Neuronal stem cell (in vitro differentiated cells): ENCODE measurements at places on chromosomes 5 and 9.

DNA sequence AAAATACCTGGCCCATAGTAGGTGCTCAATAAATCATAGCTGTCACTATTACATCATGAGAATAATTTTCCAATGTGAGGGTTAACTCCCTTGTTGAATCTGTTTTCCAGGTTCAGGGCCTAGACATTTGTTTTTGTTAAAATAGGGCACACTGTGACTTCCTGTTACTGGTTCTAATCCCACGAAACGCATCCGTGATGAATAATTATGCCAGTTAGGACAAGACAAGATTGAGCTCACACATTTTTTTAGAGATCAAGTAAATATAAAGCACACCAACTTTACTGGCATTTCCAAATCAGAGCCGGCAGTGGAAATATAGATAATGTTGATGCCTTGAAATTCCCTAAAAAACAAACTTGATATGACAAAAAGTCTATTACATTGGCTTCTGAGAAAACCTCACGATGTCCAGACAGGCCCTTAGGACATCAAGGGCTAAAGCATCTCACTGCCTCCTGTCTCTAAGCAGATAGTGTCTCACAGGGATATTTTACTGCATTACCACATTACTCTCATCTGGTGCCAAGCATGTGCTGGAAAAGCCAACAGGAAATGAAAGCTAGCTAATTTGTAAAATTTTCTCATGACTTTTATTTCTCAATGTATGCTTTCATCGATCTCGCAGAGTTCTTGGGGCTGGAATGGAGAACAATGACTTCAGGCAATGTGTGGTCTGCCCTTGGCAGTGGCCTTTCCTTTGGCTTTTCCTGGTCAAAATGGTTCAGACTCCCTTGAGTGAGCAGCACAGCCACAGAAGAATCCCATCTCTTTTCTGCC is 414.3 kb upstream of the PAPPA start:
- DNase-seq = no peak

DNA sequence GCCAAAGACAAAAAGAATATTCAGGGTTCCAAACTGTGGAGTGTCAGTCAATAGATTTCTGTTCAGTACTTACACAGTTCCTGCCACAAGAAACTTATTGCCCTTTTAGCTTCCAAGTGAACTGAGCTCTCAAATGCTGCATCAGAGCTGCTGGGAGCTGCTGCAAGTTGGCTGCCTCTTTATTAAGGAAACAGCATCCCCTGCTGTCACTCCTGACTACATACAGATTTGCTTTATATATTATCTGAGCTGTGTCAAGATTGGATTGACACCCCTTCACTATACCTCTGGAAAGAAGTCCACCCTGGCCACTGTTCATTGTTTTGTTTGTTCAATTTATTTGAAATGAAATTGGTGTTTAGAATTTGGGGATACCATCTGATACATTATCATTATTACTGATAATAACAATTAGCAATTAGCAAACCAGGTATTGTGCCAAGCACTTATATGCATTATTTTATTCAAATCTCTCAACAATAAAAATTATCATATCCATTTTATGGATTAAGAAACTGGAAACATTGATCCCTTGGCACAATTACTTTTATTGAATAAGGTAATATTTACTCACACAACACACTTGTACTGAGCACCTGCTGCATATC is 16.4 kb upstream of the C5orf58 start:
- DNase-seq = no peak

- DNase-seq = no peak
Measured at GRCh38 chr5:9646843-9647242, 16.7 kb upstream of the TAS2R1 start.

DNA sequence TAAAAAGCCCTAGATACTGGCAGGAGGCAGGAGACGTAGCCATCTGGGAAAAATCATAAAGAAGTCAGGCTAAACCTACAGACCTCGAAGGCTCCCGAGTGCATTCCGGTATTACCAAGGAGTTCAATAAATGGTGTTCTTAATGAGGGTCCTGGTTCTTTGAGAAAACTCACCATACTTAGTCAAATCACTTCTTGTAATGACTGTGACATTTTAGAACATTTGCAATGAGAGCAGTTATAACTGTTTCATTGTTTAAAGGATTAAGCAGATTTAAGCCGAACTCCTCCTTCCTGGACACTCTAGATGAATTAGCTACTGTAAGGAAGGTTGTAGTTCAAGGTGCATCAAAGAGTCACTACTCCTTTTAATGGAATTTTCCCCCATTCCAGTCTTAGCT is 67.8 kb downstream of the EFNA5 start:
- DNase-seq = no peak

GRCh38 chr5:9168791-9169556 is 376.9 kb downstream of the SEMA5A start:
- no peak for DNase-seq

DNA sequence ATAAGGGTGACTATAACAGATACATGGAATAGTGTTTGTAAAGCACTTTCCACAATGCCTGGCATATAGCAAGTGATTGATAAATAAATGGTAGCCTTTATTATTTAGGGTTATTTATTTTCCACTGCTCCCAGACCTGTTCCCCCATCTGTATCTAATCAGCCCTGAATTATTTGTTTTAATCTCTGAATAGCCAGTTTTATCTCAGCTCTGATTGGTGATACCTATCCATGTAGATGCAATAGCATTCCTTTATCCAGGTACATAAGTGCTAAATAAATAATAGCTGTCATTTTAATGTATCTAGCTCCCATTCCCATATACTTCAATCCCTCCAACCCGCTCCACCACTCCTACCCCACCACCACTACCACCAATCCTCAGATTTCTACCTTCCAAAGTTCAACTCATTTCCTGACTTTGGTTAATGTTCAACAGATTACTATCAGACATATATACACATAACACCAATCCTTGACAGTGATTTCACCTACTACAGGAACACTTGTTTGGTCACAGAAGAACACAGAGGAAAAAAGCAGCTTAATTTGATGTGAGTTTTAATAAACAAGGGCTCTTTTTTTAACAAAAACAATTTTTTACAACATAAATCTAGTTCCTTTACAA is 14.0 kb downstream of the PRKAA1 start:
- no peak for DNase-seq

GRCh38 chr5:98425640-98426039 is 347.8 kb upstream of the RGMB start:
- DNase-seq = no peak

DNA sequence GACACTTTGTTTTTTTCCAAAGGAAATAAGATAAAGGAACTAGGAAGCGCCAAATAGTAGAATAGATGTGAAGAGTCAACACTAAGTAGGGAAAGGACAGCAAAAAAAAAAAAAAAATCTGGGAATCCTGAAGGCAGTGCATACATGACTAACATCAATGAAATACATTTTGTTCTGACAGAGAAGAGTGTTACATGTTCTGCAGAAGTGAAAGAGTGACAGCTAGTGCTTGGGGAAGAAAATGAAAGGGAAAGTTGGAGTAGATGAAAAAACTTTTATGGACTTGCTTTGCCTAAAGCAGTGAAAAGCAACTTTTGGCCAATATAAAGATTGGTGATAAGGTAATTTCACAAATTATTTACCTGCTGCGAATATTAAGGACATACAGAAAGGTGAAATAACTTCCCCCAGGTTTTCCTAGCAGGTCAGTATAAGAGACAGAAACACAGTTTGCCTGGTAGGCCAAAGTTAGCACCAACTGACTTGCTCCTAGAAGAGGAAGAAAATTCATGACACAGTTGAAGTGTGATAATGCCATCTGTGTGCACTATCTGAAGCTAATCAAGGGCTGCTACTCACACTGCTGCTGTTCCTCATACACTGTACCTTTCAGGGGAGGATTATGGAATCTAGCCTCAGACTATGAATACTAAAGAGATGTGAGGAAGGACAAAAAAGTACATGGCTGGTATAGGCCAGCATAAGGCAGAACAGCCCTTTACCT is 38.6 kb downstream of the RANBP6 start:
- DNase-seq = no peak

DNA sequence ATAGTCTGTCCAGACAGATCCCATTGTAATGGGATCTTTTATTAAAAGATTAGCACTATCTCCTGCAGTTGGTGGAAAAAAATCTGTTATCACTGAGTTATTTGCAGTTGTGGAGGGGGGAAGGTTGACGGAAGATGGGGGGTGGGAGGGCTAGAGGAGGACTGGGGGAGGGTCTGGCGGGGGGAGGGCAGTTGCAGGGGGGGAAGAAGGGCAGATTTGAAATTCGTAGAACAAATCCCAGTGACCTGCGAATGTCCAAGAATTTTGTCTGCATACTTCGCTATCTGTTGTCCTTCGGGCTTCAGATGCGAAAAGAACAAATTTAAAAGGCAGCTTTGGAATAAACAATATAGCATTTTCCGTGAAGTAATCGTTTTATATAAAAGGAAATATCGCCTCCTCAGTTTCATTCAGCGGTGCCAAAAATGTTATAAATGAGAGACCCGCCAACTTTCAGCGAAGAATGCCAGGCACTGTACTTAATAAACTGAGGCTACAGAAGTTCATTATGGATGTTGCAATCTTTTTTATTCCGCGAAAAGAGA is 1.3 kb upstream of the FST start:
- DNase-seq = no peak

GRCh38 chr5:103469288-103470040 is 93.1 kb downstream of the NUDT12 start:
- no peak for DNase-seq

- no peak for DNase-seq
Measured at GRCh38 chr9:33659921-33660320, 135.4 kb upstream of the PRSS3 start.

GRCh38 chr9:37575001-37575400 is 1.2 kb downstream of the FBXO10 start:
- DNase-seq = no peak

DNA sequence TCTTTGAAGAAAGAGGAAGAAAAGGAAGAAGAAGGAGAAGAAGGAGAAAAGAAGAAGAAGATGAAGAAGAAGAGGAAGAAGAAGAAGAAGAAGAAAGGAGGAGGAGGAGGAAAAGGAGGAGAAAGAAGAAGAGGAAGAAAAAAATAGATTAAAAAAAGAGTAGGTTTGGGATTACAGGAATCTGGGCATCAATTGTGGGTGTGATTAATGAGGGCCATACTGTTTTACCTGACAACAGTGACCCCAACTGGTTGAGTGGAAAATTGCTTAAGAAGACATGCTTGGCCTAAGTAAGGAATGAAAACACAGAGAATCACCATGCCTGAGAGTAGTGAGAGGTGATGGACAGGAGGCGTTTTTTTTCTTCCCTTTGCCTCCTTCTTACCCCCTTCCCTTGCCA is 114.6 kb downstream of the FAM170A start:
- peak; percentile 51 for DNase-seq

DNA sequence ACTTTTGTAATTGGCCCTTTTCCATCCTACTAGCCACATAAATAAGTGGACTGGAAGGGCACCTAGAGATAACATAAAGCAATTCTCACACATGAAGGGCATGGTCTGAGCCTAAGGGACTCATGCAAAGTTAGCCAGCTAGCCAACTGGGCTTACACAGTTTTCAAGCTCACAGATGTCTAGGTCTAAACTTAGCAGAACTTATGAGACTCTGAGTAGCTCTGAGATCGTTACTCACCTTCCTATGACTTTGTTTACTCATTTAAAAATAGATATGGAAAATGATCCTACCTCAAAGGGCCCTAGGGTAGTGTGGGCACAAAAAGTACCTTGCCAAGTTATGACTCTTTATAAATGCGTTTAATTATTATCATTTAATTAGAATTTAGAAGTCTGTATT is 410.4 kb upstream of the MPDZ start:
- DNase-seq = no peak

- peak; percentile 53 for DNase-seq
Measured at GRCh38 chr9:21465859-21466518, 16.1 kb downstream of the IFNE start.

DNA sequence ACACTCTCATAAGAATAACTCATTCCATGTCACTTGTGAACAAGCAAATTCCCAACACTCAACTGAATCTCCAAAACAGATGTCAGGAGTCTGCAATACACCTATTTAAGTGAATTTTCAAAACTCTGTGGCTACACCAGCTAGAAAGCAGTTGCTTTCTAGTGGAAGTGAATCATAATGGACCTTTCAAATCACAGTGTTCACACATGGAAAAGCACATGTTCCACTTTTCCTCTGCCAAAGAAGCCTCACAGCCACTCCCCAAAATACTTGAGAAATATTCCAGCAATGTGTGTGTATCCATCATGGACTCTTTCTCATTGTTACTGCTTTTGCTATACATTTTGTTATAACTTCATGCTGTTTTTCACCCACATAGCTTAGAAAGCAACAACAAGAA is 17.4 kb downstream of the MARCHF3 start:
- no peak for DNase-seq

GRCh38 chr5:36359267-36359666 is 57.6 kb upstream of the RANBP3L start:
- no peak for DNase-seq

DNA sequence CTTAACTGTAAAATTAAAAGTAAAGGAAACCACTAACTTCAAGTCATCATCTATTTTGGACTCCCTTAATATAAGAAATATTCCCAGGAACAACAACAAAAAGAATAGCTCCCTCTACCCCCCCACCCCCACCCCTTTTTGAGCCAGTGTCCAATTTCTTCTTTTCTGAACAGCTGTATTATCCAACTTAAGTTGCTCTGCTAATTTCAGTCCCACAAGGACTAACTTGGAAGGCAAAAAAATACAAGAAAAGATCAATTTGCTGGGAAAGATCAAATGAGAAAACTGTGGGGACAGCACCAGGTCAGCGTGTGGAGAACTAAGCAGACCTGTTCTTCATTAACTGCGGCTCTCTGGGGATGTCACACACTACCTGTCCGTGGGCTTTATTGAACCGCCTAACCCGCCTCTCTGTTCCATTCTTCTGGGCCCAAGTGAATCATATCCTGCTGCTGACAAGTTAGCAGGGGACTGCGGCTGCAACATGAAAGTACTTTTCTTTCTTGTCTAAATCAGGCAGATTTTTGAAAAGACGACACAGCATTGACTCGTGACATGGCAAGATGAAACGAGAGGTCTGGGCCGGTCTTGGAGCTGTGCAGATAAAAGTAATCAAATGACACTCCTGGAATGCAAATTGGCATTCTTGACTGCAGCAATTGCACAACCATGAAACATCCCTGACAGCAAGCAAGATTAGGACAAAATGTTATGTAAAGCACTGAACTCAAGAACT is 2.7 kb downstream of the BNC2 start:
- DNase-seq = no peak

GRCh38 chr5:95738072-95738471 is 6.9 kb downstream of the RHOBTB3 start:
- DNase-seq = no peak
